ENCODE measurements at places on chromosomes 16 and 17.

DNA sequence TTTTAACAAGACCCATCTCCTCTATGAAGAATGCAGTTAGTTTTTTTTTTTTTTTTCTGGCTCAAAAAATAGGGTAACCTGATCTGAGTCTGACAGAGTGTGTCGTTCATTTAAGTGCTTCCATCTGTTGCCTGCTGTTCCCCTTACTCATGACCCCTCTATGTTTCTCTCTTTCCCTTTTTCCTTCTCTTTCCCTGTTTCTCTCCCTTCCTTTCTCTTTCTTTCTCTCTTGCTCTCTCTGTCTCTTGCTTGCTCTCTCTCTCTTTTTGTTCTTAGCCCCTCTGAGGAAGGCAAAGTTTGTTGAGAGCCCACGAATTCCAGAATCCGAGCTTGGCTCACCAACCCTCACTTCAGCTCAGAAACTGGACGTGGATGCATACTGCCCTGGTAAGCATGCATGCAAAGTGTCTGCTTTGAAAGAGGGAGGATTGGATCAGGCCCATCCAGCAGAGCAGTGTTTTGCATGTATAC is 185.0 kb downstream of the TANC2 start:
- DNase-seq: peak; percentile 28

- DNase-seq: peak; percentile 88
Measured at GRCh38 chr16:75251280-75252048, at the start of gene BCAR1. BCAR1 (minus strand) TSS chr16:75251624; CDS start chr16:75251482, 142 bp downstream.

DNA sequence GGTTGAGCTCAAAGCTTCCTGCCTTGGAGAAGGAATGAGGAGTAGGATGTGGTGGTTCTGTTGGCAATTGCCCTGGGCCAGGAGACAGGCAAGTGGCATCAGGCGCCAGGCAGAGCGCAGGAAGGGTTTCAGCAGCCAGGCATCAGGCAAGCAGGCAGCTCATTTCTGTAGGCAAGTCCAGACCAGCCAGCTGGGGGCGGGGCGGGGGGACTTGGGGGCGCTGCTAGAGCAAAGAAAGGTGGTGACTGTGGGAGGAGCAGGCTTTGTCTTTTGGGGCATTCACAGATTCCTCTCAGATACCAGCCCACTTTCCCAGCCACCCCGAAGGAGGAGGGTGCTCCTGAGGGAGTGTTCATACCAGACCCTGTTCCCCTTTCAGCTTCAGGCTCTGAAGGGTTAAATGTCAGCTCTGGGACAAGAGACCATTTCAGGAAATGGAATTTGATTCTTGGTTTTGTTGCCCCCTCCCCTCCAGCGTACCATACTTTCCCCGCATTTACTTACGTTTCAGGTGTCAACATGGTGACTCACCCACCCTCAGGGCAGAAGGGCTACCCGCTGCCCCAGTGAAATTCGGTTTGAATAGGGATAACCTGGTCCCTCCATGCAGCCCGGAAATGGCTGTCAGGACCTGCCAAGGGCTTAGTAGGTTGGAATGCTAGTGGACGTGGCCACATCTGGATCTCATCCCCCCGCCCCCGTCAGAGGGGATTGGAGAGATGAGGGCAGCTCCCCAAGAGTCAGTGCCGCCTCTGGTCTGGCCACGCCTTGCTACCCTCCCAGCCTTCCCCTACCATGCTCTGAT is 13.2 kb downstream of the NGFR start:
- DNase-seq: peak; percentile 41

GRCh38 chr17:56939869-56940484 is 20.9 kb downstream of the COIL start:
- DNase-seq: peak; percentile 71

DNA sequence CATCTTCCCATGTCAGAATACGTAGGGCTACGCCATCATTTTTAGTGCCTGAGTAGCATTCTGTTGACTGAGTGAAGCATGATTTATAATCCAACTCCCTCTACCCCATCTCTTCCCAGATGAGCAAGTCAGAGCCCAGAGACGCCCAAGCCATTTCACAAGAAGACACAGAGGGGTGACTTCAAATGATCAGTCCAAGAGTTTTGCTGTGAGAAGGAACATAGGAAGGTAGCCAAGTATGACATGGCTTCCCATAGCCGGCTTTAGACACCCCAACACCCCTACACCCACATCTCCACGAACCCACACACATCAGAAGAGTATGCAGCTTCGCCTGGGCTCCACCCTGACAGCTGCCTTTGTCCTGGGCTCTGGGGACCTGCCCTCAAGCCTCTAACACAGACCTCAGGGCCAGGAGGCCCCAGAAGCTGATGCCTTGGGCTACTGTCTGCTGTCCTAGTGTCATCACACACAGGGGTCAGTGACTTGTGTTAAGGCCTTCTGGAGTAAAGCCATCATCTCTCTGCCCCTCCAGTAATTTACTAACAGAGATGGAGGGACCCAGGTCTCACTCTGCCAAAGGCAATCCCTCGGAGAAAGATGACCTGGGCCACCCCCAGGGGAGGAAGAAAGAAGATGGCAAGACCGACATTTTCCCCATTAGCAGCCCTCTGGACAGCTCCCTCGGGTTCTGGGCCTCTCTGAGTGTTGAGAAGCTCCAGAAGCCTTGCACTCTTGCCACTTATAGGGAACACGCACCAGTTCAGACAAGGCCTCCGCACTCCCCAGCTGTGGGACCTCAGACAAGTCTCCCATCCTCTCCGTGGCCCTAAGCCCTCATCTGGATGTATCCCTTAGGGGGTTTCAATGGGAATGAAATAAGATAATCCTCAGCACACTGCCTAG is 38.7 kb upstream of the MRPS23 start:
- DNase-seq: no peak

DNA sequence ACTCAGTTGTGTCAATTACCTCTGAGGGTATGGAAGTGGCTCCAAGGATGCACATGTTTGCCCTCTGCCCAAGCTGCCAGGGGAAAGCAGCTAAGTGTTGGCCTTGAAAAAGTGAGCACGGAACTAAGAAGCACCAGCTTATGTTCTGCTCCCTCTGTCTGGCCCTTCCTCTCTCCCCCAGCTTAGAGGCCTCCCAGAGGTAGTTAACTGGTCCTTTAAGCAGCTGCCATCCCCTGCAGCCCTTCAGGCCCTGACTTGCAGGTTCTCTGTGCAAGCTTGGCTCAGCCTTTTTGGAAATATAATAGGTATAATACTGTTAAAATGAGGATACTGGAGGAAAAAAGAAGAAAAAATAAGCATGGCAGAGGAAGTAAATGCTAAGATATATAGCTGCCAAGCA is 7.0 kb upstream of the UBE2Z start:
- no peak for DNase-seq

GRCh38 chr16:86909359-86910160 is 331.2 kb downstream of the FOXL1 start:
- DNase-seq: no peak

GRCh38 chr17:48601539-48602425 is 3.0 kb downstream of the HOXB6 start:
- DNase-seq: no peak

GRCh38 chr16:65546353-65546791 is 424.5 kb upstream of the CDH11 start:
- peak; percentile 56 for DNase-seq

GRCh38 chr16:51132490-51133115 is 18.5 kb downstream of the SALL1 start:
- DNase-seq: no peak

DNA sequence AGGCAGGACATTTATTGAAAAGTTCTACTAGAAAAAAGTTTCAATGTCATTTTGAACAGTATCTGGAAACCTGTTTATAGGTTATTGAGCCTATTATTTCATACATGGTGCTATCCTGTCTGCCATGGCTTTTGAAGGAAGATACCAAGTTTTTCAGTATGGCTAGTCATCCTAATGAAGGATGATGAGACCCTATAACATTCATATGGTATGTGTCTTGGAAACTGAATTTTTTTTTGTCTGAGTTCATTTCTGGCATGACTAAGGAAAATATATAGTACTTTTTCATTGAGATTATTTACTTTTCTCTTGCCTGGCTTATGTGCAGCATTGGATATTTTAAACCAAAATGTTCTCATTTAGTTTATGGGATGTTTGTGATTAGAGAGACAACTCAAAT is 30.2 kb downstream of the CLTC start:
- DNase-seq: no peak

- peak; percentile 59 for DNase-seq
Measured at GRCh38 chr17:39929646-39930407, 2.3 kb downstream of the LRRC3C start.

DNA sequence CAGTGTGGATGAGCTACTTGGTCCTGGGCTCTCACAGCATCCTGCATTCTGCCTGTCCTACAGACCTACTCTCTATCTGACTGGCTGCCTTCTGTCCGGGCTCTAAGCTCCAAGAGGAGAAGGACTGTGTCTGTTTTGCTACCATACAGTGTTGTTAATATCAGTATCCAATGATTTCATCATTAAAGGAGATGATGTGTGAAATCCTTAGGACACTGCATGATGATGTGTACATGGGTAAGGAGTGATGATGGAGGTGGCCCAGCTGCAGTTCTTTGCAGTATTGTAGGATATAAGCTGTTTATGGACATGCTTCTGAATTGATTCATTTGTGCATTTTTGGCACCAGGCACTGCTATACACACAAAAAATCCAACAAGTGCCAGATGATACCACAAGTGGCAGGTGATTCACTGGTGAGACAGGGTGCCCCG is 536.9 kb upstream of the CDH11 start:
- DNase-seq: peak; percentile 32

- no peak for DNase-seq
Measured at GRCh38 chr17:46773221-46773605, 45.3 kb downstream of the WNT3 start.

- peak; percentile 1 for DNase-seq
Measured at GRCh38 chr17:19705771-19706770, 10.3 kb downstream of the SLC47A2 start.

GRCh38 chr17:79340333-79341221 is 266.0 kb downstream of the ENGASE start:
- no peak for DNase-seq

DNA sequence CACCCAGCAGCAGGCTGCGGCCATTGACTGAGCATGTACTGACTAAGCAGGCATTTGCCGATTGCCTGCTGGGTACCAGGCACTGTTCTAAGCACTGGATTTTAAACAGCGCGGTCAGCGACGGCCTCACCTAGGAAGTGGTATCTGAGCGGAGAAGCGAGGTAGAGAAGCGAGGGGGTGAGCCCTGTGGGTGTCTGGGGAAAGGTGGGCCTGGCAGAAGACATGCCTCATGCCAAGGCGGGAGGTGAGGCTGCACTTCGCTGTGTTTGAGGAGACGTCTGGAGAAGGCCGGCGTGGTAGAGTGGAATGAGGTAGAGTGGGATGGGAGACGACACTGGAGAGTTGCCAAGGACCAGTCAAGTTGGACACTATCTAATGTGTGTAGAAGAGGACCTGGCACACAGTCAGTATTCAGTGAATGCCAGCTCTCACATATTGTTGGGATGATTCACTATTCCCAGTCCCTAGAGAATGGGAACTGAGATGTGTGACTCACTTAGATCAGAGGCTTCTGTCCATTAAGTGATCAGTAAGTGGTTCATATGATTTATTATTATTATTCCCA is 14.4 kb downstream of the SYCE1L start:
- peak; percentile 77 for DNase-seq

DNA sequence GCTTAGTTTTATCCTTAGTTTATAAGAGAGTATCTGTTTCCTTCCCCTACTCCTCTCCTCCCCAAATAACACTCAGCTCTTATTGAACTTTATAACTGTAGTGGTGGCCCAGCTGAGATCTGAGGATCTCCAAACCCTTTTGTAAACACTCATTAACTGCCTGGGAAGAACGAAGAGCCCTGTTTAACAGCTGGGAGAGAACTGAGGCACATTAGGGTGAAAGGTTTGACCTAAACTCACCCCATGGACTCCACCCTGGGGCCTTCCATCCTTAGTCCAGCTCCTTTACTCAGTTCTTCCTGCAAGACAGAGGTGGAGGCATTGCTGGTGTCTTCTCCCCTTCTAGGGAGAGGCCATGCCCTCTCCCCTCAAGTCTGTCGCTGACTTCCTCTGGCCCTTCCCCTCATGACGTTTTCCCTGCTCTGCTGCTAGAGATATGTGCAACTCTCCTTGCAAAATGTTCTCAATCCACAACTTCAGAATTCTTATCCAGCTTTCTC is 1.2 kb upstream of the RARA start:
- DNase-seq: no peak

GRCh38 chr16:11379420-11379819 is 34.2 kb downstream of the RMI2 start:
- DNase-seq: peak; percentile 32

GRCh38 chr16:6977916-6978315 is 354.7 kb upstream of the RBFOX1 start:
- DNase-seq: no peak

- no peak for DNase-seq
Measured at GRCh38 chr16:4970010-4970409, 11.9 kb downstream of the SEC14L5 start.

DNA sequence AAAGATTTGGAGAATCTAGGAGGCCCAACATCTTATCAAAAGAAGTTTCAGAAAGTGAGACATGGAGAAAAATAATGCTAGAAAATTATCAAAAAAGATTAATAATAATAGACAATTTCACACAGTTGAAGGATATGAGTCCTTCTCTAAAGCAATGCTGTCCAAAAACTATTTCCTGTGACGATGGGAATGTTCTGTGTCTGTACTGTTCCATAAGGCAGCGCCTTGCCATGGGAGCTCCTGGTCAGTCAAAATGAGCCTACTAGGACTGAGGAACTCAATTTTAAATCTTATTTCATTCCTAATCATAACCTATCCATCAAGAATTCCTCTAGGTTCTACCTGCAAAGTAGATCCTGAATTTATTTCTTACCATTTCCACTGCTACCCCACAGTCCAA is 49.0 kb downstream of the CACNG1 start:
- DNase-seq: no peak

- peak; percentile 49 for DNase-seq
Measured at GRCh38 chr16:28863929-28864793, 518 bp downstream of the SH2B1 start.

DNA sequence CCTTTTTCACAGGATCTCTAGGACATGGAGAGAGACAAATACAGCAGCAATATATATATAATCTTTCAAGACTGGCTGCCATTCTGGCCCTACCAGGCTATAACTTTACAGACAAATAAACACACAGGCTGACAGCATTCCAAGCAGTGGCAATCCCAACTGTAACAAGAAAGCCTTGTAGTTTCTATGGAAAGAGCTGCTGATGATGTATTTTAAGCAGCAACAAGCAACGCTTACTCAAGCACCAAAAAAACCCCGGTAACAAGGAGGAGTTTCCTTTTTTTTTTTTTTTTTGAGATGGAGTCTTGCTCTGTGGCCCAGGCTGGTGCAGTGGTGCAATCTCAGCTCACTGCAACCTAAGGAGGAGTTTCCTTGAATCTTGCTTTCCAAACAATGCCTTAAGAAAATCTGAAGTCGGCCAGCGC is 23.2 kb downstream of the LSM12 start:
- peak; percentile 35 for DNase-seq

DNA sequence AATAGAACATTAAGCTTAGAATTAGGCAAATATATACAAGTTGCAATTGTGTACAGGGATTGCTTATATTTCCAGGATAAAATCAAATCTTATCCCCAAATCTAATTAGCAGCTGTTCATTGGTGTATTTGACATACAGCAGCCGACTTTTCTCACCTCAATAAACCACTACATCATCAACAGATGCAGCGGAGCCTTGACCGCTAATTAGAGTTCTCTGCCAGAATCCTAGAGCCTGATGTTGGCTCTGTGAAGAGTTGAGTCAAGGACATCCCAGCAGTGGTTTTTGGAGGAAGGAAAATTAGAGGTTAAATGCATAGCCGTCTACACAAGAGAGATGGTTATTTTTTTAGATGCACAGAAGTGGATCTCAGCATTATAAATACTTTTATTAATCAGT is 221.9 kb upstream of the CACNG5 start:
- DNase-seq: no peak

- peak; percentile 88 for DNase-seq
Measured at GRCh38 chr17:72191921-72192799, 71.3 kb downstream of the SOX9 start.

- DNase-seq: peak; percentile 21
Measured at GRCh38 chr16:74667255-74667700, 601 bp upstream of the RFWD3 start.
